T follicular helper cell (primary cell): ENCODE measurements at places on chromosomes 13 and 19.

DNA sequence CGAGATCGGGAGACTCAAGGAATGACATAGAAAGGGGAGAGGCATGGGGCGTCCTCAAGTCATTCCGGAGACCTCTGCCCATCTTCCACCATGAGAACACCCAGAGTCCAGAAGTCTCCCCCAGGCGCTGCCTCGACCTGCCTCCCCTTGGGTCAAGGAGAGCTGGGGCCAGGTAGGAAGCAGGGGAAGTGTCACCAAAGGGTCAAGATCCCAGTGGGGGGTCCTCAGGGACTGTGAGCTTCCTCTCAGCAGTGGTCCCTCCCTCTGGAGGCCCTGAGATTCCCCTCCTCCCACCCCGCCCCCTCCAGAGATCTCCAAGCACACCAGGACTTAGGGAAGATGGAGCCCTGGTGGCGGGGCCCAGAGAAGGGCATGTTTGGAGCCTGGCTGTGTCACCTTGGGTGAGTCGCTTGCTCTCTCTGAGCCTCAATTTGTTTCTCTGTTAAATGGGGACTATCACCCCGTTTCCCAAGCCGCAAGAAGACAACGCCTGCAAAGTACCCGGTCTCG is 919 bp downstream of the DACT3 start:
- DNase-seq = no peak

DNA sequence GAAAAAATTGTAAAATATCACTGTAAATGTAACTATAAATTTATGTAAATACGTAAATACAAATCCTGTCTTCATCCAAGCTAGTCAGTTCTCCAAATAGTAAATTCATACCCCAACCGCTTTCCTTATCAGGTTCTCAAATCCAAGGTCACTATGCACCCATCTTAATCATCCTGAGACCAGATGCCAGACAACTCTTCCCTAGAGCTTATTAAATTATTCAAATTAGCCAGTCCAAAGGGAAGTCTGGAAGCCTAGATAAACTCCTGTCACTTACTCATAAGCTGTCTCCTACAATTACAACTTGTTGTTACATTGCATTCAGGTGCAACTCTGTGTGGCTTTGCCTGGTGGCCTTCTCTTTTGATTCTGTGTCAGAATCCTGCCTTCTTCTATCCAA is 836.1 kb upstream of the PCDH20 start:
- DNase-seq = no peak

- peak; percentile 22 for DNase-seq
Measured at GRCh38 chr19:47228168-47228936, 2.6 kb downstream of the BBC3 start.

- no peak for DNase-seq
Measured at GRCh38 chr13:105997581-105998550, 537.6 kb downstream of the EFNB2 start.

GRCh38 chr19:39746836-39747529 is 9.2 kb upstream of the CLC start:
- no peak for DNase-seq

DNA sequence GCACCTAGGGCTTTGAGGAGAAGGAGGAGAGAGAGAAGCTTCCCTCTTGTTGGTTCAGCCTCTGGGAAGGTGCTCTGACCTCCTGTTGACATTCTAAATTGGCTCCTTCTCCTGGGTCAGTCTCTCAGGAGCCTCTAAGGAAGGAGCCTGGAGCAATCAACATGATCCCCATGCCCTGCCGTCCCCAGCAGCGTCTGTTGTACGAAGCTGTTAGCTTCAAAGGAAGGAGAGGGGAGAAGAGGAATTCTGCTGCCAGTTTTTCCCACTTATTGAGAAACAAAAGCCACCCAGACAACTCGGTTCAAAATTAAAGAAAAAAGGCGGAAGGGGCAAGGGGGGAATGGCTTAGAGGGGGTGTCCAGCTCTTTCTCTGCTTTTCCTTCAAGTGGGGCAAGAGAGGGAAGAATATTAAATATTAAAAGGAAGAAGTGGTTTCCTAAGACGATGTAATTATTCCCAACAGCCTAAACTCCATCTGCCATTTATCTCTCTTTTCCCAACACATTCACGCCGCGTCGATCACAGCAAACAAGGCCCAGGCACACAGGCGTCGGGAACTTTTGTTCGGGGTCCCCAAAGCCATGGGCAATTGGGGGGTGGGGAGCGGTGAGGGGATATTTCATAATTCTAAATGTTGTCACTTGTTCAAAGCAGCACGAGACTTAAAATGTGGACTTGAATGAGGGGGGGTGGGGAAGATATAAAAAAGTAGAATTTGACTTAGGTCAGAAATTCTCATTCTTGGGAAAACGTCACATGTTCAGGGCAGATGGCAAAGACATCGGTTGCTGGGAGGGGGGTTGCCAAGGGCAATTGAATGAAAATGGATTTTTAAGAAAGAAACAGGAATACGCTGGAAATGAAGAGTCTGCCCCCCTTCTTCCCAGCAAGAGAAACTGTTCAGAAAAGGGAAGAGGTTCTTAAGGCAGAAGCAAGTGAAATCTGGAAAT is 116.8 kb upstream of the CACNA1A start:
- no peak for DNase-seq

GRCh38 chr13:33745370-33746324 is 72.3 kb upstream of the RFC3 start:
- no peak for DNase-seq

DNA sequence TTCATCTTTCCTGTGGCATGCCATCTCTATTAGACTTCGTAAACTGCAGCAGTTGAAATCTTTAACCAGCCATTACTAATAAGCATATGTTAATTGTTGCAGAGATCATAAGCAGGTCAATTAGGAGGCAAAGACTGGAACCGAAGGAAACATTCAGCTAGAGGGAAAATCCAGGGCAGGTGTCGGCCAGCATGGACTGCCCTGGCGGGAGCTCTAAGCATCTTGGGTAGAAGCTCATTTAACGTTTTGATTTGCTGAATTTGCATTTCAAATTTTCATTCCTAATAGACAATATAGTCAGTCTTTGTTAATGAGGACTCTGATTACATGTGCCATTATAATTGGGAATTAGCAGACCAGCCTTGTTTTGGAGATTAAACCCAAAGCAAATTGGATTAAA is 238.6 kb downstream of the POU4F1 start:
- no peak for DNase-seq

GRCh38 chr13:110984381-110984780 is 69.5 kb upstream of the ANKRD10 start:
- DNase-seq = no peak

- no peak for DNase-seq
Measured at GRCh38 chr19:35194012-35194984, 34.2 kb downstream of the FAM187B start.

GRCh38 chr19:10404888-10405820 is 1.8 kb upstream of the CDC37 start:
- no peak for DNase-seq

DNA sequence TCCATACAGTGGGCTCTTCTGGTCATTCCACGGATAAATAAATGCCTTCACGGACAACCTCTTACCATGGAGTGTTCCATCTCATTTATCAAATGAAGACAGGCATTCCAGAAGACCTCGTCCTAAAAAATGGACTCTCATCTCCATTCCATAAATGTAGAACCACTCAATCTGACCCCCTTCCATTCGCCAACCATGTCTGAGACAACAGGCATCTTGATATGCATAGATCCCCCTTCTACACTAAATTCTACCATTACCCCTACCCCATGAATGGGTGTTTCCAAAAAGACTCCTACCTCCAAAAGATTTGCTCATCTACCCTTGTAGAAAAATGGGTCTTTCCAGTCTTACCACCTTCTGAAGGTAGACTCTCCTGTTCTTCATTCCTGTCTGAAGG is 9.0 kb downstream of the RASIP1 start:
- DNase-seq = no peak

DNA sequence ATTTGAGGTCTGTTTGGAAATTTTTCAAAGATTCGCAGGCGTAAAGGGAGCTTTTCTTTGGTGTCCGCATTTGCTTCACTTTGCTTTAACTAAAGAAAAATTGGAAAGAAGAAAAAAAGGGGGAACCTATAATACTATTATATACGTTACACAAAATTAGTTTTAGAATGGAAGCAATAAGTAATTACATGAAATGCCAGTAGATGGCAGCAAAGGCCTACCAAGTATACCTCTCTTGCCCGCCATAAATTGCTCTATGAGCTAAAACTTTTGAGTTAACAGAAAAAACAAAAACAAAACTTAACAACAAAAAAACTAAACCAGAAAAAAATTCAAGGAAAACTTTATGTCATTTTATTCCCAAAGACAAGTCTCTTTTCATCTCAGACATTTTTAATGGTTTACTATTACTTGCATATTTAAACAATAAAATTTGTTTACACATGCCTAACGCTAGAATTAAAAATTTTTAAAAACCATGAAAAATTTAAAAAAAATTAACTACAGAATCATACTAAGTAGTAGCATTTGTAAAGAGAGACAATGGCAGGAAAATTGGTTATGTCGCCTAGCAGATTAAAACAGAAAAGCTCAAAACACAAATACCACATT is 271.4 kb downstream of the NALCN start:
- no peak for DNase-seq

DNA sequence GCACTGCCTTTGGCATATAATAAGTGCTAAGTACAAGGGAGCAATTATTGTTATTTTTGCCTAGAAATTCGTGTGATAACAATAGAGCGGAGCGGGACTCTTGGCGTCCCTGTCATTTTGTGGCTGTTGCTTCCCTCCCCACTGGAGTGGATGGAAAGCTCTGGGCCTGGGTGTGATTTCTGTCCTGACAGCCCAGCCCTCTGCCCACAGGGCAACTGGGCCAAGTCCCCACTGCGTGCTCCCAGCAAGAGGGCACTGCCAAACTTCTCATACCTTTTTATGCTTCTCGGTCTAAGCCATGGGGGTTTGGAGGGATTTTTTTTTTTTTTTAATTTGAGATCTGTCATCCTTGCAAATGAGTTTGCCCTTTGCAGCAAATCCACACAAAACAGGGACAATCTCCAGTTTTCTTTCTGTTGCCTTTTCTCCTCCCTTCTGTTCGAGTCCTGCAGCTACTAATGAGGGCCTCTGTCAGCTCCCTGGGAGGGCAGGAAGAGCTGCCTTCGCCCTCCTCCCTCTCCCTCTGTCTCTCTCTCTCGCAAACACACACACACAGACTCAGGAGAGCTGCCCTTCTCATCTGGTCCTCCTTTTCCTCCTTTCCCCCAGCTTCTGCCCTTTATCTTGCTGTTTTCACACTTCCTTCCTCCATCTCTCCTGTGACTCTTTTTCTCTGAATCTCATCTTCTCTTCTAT is 103.9 kb downstream of the DNAJC15 start:
- no peak for DNase-seq

DNA sequence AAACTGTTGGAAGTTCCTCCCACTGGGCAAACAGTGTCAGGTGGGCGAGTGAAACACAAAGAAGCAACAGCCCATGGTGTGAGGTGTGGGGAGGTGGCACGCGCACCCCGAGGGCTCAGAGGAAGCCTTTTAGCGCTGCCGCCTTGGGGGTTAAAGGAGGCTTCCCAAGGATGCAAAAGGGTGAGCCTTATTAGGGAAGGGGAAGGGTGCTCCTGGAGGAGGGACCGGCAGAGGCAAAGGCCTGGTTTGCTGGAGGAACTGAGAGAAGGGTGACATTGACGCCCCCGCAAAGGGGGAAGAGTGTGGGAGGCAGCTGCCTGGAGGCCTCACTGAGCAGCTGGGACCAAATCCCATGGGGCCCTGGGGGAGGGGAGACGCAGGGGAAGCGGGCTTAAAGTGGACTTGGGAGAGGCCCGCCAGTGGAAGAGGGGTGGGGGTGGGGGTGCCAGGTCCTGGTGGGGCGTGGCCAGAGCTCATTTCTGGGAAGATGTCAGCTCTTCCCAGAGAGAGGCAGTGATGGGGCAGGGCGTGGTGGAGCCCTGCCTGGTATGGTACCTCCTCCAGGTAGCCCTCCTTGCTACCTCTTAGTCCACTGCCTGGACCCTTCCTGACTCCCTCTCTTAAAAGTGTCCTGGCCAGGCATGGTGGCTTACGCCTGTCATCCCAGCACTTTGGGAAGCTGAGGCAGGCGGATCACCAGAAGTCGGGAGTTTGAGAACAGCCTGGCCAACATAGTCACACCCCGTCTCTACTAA is 12.0 kb upstream of the FCHO1 start:
- DNase-seq = no peak

DNA sequence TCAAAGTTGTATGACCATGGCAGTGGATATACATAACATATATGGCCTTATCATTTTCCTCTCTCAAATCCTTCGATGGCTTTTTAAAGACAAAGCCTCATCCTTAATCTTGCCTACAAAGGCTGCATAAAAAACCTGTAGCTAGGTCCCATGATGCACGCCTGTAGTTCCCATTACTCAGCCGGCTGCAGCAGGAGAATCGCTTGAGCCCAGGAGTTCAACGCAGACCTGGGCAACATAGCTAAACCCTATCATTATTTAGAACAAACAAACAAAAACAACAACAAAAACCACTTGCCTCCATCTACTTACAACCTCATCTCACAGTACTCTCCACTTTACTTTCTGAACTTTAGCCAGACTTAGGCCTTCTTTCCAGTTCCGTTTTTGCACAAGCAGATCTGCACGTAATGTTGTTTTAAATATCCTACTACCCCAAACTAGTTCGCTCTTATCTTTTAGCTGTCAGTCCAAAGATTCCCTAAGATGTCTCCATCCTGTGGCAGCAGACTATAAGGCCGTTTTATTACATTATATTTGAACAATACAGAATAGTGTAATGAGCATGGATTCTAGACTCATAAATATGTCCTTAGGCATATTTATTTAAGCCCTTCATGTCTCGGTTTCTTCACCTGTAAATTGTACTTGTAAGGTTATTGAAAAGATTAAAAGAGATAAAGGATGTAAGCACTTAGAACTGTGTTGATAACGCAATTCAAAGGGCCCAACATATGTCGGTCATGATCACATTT is 969 bp upstream of the POMP start:
- DNase-seq = no peak

DNA sequence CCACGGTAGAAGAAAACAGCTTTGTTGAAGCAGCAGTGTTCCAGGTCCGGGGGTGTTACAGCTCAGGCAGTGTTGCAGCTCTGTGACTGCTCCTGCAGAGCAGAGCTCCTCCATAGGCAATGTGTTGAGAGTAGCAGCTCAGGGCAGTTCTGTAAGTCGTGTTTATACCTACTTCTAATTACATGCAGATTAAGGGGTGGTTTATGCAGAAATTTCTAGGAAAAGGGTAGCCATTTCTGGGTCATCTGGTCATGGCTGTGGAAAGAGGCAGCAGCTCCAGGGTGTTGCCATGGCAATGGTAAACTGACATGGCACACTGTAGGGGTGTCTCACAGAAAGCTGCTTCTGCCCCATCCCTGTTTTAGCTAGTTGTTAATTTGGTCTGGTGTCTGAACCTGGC is 316.4 kb downstream of the GPC5 start:
- DNase-seq = no peak

- DNase-seq = peak; percentile 61
Measured at GRCh38 chr19:10836479-10837330, 693 bp upstream of the TMED1 start.

GRCh38 chr13:103157016-103157415 is 90.8 kb upstream of the SLC10A2 start:
- DNase-seq = no peak

DNA sequence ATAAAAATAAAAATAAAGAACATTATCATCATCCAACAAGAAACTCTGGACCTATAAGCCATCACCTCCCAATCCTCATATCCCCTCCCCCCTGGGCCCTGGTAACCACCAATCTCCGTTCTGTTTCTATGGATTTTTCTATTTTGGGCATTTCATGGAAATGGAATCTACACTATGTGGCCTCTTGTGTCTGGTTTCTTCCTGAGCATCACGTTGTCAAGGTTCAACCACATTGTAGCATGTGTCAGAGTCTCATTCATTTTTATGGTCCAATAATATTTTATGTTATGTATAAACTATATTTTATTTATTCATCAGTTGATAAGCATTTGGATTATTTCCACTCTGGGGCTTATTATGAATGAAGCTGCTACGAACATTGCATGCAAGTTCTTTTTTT is 26.9 kb downstream of the SULT2B1 start:
- no peak for DNase-seq
